ENCODE measurements at places on chromosomes 5 and 9. TPM values are rescaled to one million over a fixed set of nuclear protein-coding genes. Genes with fewer than 3 reads are reported as not detected.

The CCL27 gene
- total RNA-seq = 1.0 TPM

The PCDHGA2 gene
- not detected for total RNA-seq

The EGR1 gene
- 173 TPM for total RNA-seq

The C9orf153 gene
- total RNA-seq = not detected

The PRUNE2 gene
- total RNA-seq = 0.59 TPM

The TYRP1 gene
- total RNA-seq = not detected

The LCN15 gene
- total RNA-seq = 0.76 TPM

The SLC44A1 gene
- 44.1 TPM for total RNA-seq

The CDKN2A gene
- total RNA-seq = 89.7 TPM

DNA sequence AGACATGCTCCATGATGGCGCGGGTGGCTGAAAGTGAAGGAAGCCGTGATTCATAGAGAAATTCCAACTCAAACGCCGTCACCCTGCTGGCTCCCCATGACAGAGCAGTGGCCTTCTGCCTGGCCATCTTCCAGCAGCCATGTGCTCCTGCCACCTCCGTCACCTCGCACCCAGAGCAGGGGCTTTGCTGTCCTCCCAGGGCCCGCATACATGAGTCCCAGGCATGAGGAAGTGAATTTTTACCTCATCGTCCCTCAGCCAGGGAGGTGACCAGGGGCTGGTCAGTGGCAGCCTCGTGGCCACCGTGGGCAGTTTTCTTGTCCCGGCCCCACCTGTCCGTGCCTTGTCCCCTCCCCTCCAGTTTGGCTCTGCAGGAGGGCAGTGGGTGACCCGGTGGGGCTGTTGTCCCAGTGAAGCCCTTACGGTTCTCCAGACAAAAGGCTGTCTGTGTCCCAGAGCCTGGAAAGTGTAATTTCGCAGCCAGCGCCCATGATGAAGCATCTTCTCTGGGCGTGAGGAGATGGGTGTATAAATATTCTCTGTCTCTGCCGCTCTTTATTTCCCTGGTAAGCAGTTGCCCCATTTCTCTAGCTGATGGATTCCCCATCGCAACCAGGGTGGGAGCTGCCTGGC lies 124.0 kb upstream of the LMX1B start:
- no peaks in the 10 kb centered on the region for H3K27me3 ChIP-seq
- no peak for DNase-seq
- no peaks in the 10 kb centered on the region for H3K4me1 ChIP-seq
- no peak overlapping the region for H3K27ac ChIP-seq
- H3K4me3 ChIP-seq = no peak overlapping the region
- no peaks in the 10 kb centered on the region for H3K36me3 ChIP-seq

DNA sequence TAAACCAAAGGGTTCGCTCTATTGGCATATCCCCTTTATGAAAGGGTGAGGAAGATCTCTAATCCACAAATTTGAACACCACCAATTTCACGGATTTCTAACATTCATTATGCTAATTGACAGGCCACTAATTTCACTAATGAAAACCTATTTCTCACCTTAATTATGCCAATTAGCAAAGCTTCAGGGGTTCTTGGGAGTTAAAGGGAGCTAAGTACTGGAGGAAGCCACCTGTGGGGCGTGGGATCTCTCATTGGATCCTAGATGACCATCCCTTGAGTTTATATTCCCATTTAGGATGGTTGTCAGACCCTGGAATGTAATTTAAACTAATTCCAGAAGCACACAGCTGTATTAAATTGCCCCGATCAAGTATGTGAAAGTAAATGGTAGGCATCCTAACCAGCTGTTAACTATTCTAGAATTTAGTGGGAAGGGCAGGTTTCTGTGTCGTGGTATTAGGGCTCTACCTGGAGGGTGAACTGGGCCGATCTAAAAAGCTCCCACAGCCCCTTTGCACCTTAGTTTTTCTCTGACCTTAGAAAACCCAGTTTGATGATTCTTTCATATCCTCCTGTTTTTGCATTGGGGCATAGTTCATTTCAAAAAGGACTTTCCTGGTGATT lies 77.1 kb downstream of the C9orf152 start:
- no peak overlapping the region for H3K4me3 ChIP-seq
- no peak overlapping the region for H3K27ac ChIP-seq
- H3K4me1 ChIP-seq = peaks cover 41% of the 10 kb centered on the region
- no peaks in the 10 kb centered on the region for H3K27me3 ChIP-seq
- no peaks in the 10 kb centered on the region for H3K36me3 ChIP-seq
- DNase-seq = no peak

GRCh38 chr9:117021906-117022305 lies 334.8 kb downstream of the TRIM32 start:
- DNase-seq = no peak
- no peaks in the 10 kb centered on the region for H3K27me3 ChIP-seq
- H3K4me3 ChIP-seq = no peak overlapping the region

DNA sequence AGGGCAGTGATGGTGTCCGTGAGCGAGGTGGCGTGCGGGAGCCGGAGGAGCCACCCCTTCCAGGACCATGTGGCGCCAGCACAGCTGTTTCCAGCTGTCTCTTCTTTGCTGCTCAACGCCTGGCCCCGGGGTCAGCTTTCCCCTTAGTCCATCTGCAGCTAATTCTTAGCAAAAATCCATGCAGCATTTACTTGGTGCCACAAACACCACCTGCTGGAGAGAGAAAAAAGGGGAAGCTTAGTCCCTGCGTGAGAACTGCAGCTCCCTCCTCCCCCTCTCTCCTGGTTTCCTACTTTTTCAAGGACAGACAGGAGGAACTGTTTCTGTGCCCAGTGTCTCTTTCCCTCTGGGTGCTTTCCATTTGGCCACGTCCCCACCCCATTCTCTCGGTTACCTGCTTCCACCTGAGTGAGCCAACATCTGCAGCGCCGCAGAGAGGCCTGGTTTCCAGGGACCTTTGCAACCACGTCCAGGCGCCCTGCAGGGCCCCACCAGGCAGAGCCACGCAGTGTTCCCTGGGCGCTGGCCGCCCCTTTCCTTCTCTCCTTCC lies 3.4 kb downstream of the SLC6A19 start:
- no peak overlapping the region for H3K4me3 ChIP-seq
- DNase-seq = peak; percentile 6
- H3K36me3 ChIP-seq = no peaks in the 10 kb centered on the region

DNA sequence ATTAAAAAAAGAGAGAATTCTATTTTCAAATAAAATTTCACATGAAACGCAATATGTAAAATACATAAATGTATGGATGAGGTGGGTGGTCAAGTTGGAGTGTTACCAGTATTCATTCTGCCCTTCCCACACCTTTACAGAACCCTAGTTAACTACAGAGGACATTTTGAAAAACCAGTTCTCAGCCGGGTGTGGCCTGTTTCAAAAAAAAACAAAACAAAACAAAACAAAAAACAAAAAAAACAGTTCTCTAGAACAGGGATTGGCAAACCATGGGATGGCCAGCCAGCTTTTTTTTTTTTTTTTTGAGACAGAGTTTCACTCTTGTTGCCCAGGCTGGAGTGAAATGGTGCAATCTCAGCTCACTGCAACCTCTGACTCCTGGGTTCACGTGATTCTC lies 28.4 kb upstream of the HK3 start:
- no peak overlapping the region for H3K4me3 ChIP-seq
- H3K36me3 ChIP-seq = 0 out of 2 replicates have a peak, but pooled peaks cover 3% of the 10 kb centered on the region
- DNase-seq = no peak

GRCh38 chr9:136262671-136263178 lies 17.1 kb upstream of the QSOX2 start:
- no peak overlapping the region for H3K27ac ChIP-seq
- no peak for DNase-seq
- H3K36me3 ChIP-seq = no peaks in the 10 kb centered on the region
- peaks cover 2% of the 10 kb centered on the region for H3K4me1 ChIP-seq
- H3K27me3 ChIP-seq = no peaks in the 10 kb centered on the region

DNA sequence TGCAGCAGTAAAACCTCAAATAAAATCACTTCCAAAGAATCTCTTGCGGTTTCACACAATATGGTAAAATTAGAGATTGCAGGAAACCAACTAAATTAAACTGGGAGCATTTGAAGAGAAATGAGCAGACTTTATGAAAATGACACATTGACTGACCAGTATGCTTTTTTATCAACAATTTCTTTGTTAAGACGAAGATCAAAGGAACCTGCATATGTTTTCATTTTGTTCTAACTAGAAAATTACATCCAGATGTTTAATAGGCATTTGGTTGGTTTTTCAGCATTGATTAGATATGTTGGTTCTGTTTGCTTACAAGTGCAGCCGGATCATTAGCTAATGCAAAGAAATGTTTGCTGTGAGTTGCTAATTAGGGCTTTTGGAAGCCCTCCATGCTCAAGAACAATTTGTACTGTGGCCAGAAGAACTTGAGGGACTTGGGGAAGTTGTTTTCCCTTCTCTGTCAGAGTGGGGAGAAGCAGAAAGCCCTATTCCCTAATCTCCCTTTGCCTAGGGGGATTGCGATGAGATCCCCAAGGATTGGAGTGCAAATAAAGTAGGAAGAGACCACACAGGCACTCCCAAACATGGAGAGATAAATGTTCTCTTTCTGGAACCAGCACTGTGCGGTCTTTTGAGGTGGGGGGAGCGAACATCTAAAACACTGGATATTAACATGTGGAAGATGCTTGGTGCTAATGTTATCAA lies 4.5 kb upstream of the TLE1 start:
- H3K27ac ChIP-seq = no peak overlapping the region
- peaks cover 9% of the 10 kb centered on the region for H3K4me1 ChIP-seq
- no peaks in the 10 kb centered on the region for H3K36me3 ChIP-seq
- no peaks in the 10 kb centered on the region for H3K27me3 ChIP-seq
- H3K4me3 ChIP-seq = no peak overlapping the region
- DNase-seq = no peak

DNA sequence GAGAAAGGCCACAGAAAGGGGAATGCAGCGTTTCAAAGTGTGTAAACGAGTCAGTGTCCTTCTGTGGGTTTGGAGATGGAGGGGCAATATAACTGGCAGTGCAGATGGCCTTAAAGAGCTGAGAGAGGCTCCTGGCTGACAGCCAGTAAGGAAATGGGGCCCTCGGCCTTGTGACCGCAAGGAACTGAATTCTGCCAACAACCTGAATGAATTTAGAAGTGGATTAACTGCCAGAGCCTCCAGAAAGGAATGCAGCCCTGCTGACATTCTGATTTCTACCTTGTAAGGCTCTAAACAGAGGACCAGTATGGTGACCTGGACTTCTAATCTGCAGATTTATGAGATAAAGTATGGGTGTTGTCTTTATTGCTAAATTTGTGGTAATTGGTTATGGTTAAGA lies 17.5 kb upstream of the NREP start:
- DNase-seq = no peak
- H3K27me3 ChIP-seq = peaks cover 23% of the 10 kb centered on the region
- H3K27ac ChIP-seq = no peak overlapping the region
- H3K4me3 ChIP-seq = no peak overlapping the region

- DNase-seq = no peak
- no peak overlapping the region for H3K4me3 ChIP-seq
- H3K4me1 ChIP-seq = no peaks in the 10 kb centered on the region
- H3K27me3 ChIP-seq = no peaks in the 10 kb centered on the region
Measured at GRCh38 chr5:7325975-7326913, 69.7 kb upstream of the ADCY2 start.

GRCh38 chr5:141940695-141941271 lies 17.1 kb downstream of the DELE1 start:
- H3K27ac ChIP-seq = peak overlapping the region; percentile 53
- peaks cover 17% of the 10 kb centered on the region for H3K4me1 ChIP-seq
- no peaks in the 10 kb centered on the region for H3K27me3 ChIP-seq
- peak overlapping the region; percentile 6 for H3K4me3 ChIP-seq

DNA sequence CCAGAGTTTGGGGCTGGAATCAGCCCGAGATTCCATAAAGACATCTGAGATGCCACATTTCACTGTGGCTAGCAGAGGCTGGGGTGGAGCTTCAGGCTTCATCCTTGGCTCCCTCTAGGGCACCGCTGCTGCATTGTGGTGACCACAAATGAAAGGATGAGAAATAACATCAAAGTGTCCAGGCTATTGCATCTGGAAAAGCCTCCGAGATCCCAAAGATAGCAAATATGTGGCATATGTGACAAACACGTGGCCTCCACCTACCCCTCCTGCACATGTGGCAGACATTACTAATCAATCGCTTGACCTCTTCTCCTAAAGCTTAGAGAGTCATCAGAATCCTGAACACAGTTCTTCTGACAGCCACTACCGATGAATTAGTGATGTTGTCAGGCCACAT lies 4.5 kb downstream of the SPARC start:
- DNase-seq = no peak
- H3K4me3 ChIP-seq = no peak overlapping the region
- 0 out of 2 replicates have a peak, but pooled peaks cover 3% of the 10 kb centered on the region for H3K27me3 ChIP-seq
- H3K4me1 ChIP-seq = peaks cover 6% of the 10 kb centered on the region
- H3K36me3 ChIP-seq = no peaks in the 10 kb centered on the region

GRCh38 chr9:13960011-13960765 lies 353.8 kb downstream of the NFIB start:
- no peaks in the 10 kb centered on the region for H3K36me3 ChIP-seq
- no peak overlapping the region for H3K4me3 ChIP-seq
- no peaks in the 10 kb centered on the region for H3K4me1 ChIP-seq

DNA sequence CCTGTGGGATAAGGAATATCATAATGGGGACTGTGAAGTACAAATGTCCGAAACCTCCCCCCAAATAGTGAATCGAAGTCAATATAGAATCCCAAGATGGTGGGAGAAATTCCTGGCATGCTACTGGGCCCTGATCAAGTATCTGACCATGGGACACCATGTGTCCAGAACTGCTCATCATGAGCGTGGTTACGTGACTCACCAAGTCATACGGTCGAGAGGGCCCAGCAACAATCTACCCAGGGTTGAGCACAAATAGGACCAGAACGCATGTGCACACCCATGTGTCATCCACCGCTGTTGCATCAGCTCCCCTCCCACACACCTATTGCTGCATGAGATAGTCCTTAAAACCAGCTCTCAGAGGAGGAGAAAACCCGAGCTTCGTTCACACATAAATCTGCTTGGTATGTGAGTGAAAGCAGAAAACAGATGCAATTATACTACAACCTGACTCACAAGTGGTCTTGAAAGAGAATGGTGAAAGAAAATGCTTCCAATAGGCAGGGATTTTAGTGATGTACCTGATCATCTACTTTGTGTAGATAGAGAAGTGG lies 353.2 kb downstream of the CWC27 start:
- no peak for DNase-seq
- H3K4me3 ChIP-seq = no peak overlapping the region
- no peaks in the 10 kb centered on the region for H3K4me1 ChIP-seq
- no peaks in the 10 kb centered on the region for H3K36me3 ChIP-seq
